ENCODE measurements at places on chromosomes 12 and 14.

DNA sequence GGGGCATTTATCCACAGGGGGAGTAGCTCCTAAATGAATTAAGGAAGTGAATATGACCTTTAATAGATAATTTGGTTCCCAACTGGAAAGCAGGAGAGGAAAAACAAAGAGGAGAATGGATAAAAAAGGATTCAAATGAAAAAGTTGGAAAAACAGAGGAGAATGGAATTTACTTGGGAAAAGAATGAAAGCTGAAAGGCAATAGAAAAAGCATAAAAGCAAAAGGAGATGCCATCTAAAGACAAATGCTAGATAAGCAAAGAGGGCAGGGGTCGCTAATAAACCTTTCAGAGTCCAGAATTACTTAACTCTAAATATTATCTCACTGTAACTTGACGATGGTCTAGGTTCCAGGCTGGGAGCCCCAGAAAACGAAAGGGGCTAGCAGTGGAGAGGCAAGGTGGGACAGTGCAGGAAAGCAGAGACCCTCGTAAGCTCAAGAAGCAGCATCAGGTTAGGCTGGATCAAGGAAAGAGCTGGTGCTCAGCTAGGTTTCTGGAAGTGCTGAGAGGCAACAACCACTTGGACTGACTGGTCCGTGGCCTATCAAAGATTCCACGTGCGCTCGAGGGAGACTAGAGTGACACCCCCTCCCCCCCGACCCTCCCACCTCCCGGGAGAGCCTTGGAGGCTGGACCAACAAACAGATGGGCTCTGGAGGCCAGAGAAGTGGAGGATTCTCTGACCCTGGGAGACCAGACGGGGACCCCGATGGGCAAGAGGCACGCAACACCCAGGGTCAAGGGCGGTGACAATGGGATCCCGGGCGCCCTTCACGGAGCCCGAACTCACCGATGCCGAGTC lies 1.2 kb downstream of the SLC2A13 start:
- H3K27ac ChIP-seq: no peak overlapping the region
- DNase-seq: no peak
- peak overlapping the region; percentile 80 for H3K4me3 ChIP-seq
- H3K4me1 ChIP-seq: peaks cover 40% of the 10 kb centered on the region

DNA sequence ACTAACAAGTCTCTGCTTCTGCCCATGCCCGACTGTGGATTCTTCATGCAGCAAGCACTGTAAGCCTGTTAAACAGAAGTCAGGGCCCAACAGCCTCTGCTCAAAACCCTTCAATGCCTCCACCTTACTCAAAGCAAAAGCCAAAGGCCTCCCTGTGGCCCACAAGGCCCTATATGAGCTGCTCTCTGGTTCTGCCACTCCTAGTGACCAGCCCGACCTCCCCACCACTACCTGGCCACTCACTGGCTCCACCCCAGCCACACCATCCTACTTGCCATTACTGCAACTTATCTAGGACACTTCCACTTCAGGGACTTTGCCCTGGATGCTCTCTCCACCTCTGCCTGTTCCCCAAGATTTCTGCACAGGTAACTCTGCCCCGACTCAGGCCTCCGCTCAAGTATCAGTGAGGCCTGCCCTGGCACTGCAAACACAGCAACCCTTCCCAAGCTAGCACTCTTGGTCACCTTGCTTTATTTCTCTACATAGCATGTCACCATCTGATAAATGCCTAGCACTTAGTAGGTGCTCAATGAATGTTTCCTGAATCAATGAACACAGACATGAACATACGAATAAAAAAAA lies 88.9 kb downstream of the ITPR2 start:
- peaks cover 58% of the 10 kb centered on the region for H3K4me1 ChIP-seq
- DNase-seq: no peak
- H3K4me3 ChIP-seq: no peak overlapping the region

DNA sequence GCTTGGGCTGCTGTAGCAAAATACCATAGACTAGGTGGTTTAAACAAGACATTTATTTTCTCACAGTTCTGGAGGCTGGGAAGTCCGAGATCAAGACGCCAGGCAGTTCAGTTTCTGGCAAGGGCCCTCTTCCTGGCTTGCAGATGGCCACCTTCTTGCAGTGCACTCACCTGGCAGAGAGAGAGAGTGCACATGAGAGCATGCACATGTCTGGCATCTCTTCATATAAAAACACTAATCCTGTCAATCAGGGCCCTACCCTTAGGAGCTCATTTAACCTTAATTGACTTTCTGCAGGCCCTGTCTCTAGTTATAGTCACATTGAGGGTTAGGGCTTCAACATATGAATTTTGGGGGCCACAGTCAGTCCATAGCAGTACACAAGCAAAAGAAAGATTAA lies 12.4 kb upstream of the EVL start:
- no peak overlapping the region for H3K4me3 ChIP-seq
- no peak overlapping the region for H3K27ac ChIP-seq

- peaks cover 50% of the 10 kb centered on the region for H3K4me1 ChIP-seq
- peaks cover 8% of the 10 kb centered on the region for H3K36me3 ChIP-seq
- H3K27me3 ChIP-seq: no peaks in the 10 kb centered on the region
- DNase-seq: no peak
- H3K4me3 ChIP-seq: peak overlapping the region; percentile 83
- H3K27ac ChIP-seq: peak overlapping the region; percentile 99
Measured at GRCh38 chr12:12610711-12611110, 965 bp upstream of the CREBL2 start.

- H3K27ac ChIP-seq: no peak overlapping the region
- H3K4me1 ChIP-seq: peaks cover 18% of the 10 kb centered on the region
- no peaks in the 10 kb centered on the region for H3K27me3 ChIP-seq
- no peak overlapping the region for H3K4me3 ChIP-seq
- H3K36me3 ChIP-seq: peaks cover 10% of the 10 kb centered on the region
Measured at GRCh38 chr12:22054155-22054554, 8.1 kb downstream of the CMAS start.

DNA sequence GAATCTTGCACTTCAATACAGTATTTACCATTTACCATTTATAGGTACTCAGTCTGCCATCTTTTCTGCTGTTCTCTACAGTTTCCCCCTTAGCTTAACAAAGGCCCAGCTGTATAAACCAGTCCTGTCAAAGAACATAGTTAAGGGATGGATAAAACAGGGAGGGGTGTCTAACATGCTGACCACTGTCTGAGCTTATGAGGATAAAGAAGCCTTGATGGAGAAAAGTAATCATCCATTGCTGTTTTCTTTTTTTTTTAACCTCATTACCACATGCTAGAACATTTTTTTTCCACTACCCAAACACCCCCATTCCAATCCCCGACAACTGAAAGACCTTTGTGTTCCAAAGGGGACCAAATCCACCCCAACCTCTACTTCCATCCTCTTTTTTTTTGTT lies 39.9 kb downstream of the SOX5 start:
- H3K4me1 ChIP-seq: no peaks in the 10 kb centered on the region
- H3K27me3 ChIP-seq: no peaks in the 10 kb centered on the region
- H3K4me3 ChIP-seq: no peak overlapping the region
- DNase-seq: no peak

- no peak overlapping the region for H3K27ac ChIP-seq
- DNase-seq: no peak
- H3K4me1 ChIP-seq: peaks cover 66% of the 10 kb centered on the region
- H3K36me3 ChIP-seq: peaks cover 14% of the 10 kb centered on the region
- H3K27me3 ChIP-seq: no peaks in the 10 kb centered on the region
Measured at GRCh38 chr12:93786656-93787397, 109.7 kb downstream of the CRADD start.

DNA sequence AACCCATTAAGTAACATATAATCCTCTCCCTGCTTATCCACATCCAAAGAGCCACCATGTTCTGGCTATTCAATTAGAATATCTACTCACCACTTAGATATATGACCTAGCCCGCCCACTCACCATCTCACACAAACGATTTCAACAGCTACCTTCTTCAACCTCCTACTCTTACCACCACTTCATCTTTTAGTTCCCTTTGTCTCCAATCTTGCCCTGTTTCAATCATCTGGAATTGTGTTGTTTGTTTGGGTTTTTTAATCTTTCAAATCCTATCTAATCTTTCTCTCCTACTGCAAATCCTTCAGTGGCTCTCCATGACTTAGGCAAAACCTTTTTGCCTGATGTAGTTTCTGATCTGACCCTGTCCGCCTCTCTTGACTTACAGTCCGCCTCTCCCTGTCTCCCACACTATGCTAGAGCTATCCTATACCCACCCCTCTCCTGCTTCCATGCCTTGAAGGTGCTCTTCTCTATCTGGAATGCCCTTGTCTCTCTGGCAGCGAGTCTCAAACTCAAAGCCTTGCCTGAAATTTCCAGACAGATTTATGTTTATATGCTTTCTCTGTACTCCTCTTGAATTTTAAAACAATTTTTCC lies 161.0 kb upstream of the CRY1 start:
- DNase-seq: no peak
- peaks cover 2% of the 10 kb centered on the region for H3K27me3 ChIP-seq
- H3K4me1 ChIP-seq: no peaks in the 10 kb centered on the region
- no peak overlapping the region for H3K27ac ChIP-seq
- H3K36me3 ChIP-seq: no peaks in the 10 kb centered on the region

GRCh38 chr12:42483521-42483790 lies 106.1 kb downstream of the PRICKLE1 start:
- no peaks in the 10 kb centered on the region for H3K36me3 ChIP-seq
- peak overlapping the region; percentile 75 for H3K4me3 ChIP-seq
- peak; percentile 24 for DNase-seq
- no peak overlapping the region for H3K27ac ChIP-seq

DNA sequence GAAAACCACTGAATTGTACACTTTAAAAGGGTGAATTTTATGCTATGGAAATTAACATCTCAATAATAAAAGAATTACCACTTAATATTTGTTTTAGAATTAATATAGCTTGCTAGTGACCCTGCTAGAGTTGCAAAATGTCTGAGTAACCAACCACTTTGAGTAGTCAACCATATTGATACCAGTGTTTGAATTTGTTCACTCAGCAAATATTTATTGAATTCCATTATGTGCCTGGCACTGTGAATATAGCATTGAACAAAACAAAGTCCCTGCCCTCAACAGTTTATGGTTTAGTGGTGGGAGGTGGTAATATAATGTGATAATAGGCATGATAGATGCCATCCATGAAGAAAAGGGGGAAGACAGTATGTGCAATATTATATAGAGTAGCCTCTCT lies 4.6 kb downstream of the SNRPF start:
- peaks cover 33% of the 10 kb centered on the region for H3K4me1 ChIP-seq
- DNase-seq: no peak
- no peak overlapping the region for H3K4me3 ChIP-seq
- peaks cover 43% of the 10 kb centered on the region for H3K36me3 ChIP-seq
- H3K27me3 ChIP-seq: no peaks in the 10 kb centered on the region

GRCh38 chr14:101875727-101876554 lies 88.4 kb upstream of the DYNC1H1 start:
- H3K27me3 ChIP-seq: no peaks in the 10 kb centered on the region
- H3K27ac ChIP-seq: peak overlapping the region; percentile 92
- H3K36me3 ChIP-seq: peaks cover 30% of the 10 kb centered on the region

GRCh38 chr12:4118601-4119156 lies 154.9 kb upstream of the CCND2 start:
- H3K27me3 ChIP-seq: no peaks in the 10 kb centered on the region
- H3K36me3 ChIP-seq: peaks cover 3% of the 10 kb centered on the region
- DNase-seq: no peak
- H3K4me1 ChIP-seq: peaks cover 58% of the 10 kb centered on the region

- H3K27me3 ChIP-seq: peaks cover 5% of the 10 kb centered on the region
- H3K36me3 ChIP-seq: no peaks in the 10 kb centered on the region
- H3K27ac ChIP-seq: no peak overlapping the region
- no peak overlapping the region for H3K4me3 ChIP-seq
- H3K4me1 ChIP-seq: no peaks in the 10 kb centered on the region
- peak; percentile 22 for DNase-seq
Measured at GRCh38 chr12:28998662-28999120, 150.4 kb upstream of the FAR2 start.

DNA sequence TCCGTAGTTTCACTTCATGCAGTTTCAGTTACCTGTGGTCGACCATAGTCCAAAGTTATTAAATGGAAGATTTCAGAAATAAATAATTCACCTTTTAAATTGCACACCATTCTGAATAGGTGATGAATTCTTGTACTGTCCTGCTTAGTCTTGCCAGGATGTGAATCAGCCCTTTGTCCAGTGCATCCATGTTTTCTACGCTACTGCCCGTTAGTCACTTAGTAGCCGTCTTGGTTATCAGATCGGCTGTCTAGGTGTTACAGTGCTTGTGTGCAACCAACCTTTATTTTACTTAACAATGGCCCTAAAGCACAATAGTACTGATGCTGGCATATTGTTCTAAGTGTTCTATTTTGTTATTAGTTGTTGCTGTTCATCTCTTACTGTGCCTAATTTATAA lies 146.7 kb downstream of the ACSS3 start:
- H3K27ac ChIP-seq: no peak overlapping the region
- H3K4me3 ChIP-seq: no peak overlapping the region
- DNase-seq: no peak
- H3K4me1 ChIP-seq: no peaks in the 10 kb centered on the region
- no peaks in the 10 kb centered on the region for H3K36me3 ChIP-seq

GRCh38 chr12:121992059-121992879 lies 29.4 kb upstream of the BCL7A start:
- no peaks in the 10 kb centered on the region for H3K36me3 ChIP-seq
- peaks cover 17% of the 10 kb centered on the region for H3K4me1 ChIP-seq
- H3K4me3 ChIP-seq: peak overlapping the region; percentile 54

- H3K4me1 ChIP-seq: no peaks in the 10 kb centered on the region
- H3K4me3 ChIP-seq: no peak overlapping the region
- no peaks in the 10 kb centered on the region for H3K36me3 ChIP-seq
- no peak for DNase-seq
Measured at GRCh38 chr12:2422591-2422990, 369.8 kb downstream of the CACNA1C start.

GRCh38 chr14:70827347-70827746 lies 18.0 kb upstream of the MAP3K9 start:
- DNase-seq: no peak
- peaks cover 14% of the 10 kb centered on the region for H3K27me3 ChIP-seq
- H3K36me3 ChIP-seq: peaks cover 3% of the 10 kb centered on the region

DNA sequence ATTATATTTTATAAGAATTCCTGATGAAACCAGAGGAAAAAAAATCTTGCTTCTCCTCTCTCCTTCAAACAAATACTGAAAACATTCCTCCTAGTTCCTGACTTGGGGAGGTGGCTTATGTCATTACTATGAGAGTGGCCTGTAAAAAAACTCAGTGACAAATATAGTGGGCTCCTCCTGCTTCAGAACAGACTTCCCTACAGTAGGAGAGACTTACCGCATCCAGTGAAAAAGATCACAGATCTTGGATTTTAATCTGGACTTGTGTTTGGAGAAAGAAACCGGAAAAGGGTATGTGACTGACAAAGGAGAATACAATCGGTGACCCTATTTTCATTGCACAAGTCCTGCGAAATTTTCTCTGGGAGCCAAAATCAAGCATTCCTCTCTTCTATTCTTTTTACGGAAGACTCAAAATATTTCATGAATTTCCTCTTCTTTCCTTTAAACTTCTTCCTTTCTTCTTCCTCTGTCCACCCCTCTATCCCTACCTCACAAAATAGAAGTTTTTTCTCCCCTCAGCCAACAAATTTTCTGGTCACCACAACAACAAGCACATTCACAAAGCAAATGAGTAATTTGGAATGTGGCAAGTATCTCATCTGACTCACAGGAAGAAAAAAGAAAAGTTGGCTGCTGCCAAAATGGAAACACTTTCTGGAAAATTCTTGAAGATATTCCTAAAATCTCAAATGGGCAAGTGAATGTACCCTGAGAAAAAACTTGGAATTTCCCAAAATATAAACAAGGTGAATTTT lies 185.1 kb upstream of the CDKN3 start:
- H3K4me1 ChIP-seq: no peaks in the 10 kb centered on the region
- DNase-seq: no peak
- no peak overlapping the region for H3K4me3 ChIP-seq

- peak overlapping the region; percentile 95 for H3K4me3 ChIP-seq
- peak; percentile 96 for DNase-seq
Measured at GRCh38 chr12:124927201-124928094, 13.0 kb upstream of the UBC start.
